NCI-H2227 treated with DMSO at 0.1 percent for 48 hours (cell line): ENCODE measurements at places on chromosomes 11 and 22.

GRCh38 chr11:75633409-75634066 is 35.3 kb downstream of the MAP6 start:
- no peak for DNase-seq

DNA sequence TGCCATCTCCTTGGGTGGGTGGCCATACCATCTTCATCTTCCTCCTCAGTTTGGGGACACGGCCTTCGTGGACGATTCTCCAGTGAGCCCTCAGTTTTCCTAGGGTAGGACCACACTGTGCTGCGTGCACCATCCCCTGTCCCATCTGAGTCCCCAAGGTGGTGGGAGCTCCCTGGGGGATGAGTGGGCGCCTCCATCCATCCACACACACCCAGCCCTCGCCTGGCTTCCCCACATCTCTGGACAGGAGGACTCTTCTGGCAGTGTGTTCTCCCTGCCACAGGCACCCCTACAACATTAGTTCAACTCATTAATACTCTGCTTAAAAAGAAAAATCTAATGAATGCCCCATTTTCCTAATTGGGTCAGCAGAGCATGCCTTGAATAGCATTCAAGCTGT is 408.5 kb downstream of the SHANK2 start:
- DNase-seq, result no peak

- DNase-seq, result no peak
These were observed 8.1 kb downstream of the TEAD1 start for GRCh38 chr11:12682288-12682687.

DNA sequence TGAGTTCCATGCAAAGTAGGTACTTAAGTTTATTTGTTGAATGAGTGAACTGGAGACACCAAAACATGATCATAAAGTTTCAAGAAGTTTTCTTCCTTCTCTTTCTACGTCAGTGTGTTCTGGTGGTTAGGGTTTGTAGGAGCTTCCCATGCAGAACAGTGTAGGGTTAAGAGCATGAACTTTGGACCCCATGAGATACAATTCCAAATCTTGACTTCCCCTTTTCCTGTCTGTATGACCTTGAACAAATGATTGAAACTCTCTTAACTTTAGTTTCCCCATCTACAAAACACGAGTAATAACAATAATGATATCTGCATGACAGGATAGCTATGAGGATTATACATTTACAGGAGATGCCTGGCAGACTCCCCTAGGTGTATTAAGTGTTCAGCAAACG is 41.0 kb upstream of the TENM4 start:
- no peak for DNase-seq

GRCh38 chr22:50076646-50077535 is 8.3 kb downstream of the MLC1 start:
- no peak for DNase-seq

GRCh38 chr11:425301-425700 is 10.5 kb upstream of the SIGIRR start:
- no peak for DNase-seq

DNA sequence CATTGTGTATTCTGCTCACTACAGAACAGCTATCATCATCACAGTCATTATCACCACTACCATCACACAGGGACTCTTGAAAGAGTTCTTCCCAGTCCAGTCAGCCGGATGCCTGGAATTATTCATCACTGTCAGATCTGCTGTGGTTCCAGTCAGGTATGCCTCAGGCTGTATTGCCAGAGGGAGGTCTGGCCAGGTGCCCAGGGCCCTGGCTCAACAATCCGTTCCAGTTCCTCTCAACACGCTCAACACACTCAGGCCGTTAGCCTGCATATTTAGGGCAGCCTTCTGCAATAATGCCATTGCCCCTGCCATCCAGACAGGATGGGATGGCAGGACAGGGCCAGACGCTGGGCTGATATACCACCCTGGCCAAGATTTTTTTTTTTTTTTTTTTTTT is 28.6 kb upstream of the RASL10A start:
- peak; percentile 56 for DNase-seq

- DNase-seq, result no peak
These were observed 217.0 kb downstream of the NAV2 start for GRCh38 chr11:19929655-19930054.

GRCh38 chr11:71286701-71287643 is 34.6 kb upstream of the SHANK2 start:
- no peak for DNase-seq

- DNase-seq, result no peak
These were observed 66.2 kb upstream of the ZC3H12C start for GRCh38 chr11:110026858-110027626.

DNA sequence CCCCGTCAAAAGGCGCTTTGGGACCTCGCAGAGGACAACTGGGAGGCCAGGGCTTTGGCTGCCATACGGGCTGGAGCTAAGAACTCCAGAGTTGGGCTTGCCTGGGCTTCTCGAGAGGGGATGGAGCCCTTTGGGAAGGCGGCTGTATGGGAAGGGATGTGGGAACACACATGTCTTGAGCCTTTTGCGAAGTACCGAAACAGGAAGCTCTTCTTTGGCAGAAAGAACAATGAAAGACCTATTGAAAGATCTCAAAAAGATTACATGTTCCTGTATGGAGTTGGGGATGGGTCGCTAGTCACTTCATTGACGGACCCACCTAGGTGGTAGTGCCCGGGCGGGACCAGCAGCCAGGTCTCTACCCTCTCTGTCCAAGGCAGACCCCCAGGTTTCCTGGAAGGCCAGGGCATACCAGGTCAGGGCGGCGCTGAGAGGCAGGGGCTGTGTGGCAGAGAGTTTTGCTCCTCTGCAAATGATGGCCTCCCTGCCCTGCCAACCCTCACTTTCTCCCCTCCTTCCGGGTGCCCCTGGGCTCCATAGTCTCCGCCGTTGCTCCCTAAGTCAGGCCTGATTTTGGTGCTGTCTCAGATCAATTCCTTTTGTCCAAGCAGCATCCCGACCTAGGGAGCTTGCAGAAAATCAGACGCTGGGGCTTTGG is 1.0 kb downstream of the ST14 start:
- DNase-seq, result no peak

DNA sequence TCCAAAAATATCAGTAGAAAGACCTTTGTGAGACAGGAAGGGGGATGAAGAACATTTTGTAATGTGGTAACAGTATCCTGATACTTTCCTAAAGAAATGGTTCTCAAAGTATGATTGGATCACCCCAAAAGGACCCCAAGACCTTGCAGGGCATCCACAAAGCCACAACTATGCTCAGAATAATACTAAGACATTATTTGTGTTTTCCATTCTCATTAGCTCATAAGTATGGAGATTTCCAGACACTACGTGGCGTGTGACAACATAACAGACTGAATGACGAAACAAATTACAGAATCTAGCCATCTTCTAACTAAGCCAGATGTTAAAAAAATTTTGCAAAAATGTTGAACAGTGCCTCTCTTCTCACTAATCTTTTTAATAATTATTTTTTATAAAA is 24.9 kb downstream of the CHEK2 start:
- no peak for DNase-seq

GRCh38 chr22:49503896-49504521 is 323.7 kb downstream of the BRD1 start:
- DNase-seq, result no peak

GRCh38 chr11:118659314-118659952 is 20.0 kb downstream of the TREH start:
- DNase-seq, result peak; percentile 63

- DNase-seq, result no peak
These were observed 63.5 kb upstream of the PHOX2A start for GRCh38 chr11:72307439-72307838.

DNA sequence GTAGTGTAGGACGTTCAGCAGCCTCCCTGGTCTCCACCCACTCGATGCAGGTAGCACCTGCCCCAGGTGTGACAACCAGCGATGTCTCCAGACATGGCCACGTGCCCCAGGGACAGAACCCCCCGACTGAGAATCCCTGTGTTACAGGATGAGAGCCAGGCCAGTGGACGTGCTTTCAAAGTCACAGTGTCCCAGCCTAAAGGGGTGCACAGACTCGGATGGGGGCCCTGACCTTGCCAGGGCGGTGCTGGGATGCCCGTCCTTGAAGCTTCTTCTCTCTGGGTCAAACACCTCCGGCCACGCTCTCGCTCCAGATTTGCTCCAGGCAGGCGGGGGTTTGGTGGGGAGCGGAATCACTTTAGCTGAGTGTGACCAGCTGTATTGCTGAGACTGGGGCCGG is 23.3 kb upstream of the GAL start:
- no peak for DNase-seq

- DNase-seq, result no peak
These were observed 20.4 kb downstream of the CCDC81 start for GRCh38 chr11:86395061-86395551.

GRCh38 chr11:69636512-69637197 is 4.3 kb upstream of the CCND1 start:
- no peak for DNase-seq

- DNase-seq, result no peak
These were observed 53.7 kb downstream of the IGSF9B start for GRCh38 chr11:133903056-133903455.

GRCh38 chr11:27060816-27061460 is 20.3 kb downstream of the BBOX1 start:
- DNase-seq, result no peak

GRCh38 chr11:35541621-35542375 is 16.4 kb upstream of the PAMR1 start:
- no peak for DNase-seq

DNA sequence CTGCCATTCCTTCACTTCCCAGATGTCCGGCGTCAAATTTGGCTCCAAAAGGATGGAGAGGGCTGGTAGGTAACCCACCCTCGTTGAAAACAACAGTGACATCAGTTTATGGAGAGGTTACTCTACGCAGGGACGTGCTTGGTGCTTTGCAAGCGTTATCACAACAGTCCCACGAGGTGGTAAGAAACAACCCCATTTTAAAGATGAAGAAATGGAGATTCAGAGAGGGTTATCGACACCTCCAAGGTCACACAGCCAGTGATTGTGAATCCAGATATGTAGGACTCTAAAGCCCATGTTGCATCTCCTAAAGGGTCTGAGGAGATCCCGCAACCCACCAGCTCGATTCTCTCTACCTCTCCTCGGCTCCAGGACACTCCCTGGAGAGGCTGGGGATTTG is 773 bp downstream of the MIAT start:
- DNase-seq, result no peak

DNA sequence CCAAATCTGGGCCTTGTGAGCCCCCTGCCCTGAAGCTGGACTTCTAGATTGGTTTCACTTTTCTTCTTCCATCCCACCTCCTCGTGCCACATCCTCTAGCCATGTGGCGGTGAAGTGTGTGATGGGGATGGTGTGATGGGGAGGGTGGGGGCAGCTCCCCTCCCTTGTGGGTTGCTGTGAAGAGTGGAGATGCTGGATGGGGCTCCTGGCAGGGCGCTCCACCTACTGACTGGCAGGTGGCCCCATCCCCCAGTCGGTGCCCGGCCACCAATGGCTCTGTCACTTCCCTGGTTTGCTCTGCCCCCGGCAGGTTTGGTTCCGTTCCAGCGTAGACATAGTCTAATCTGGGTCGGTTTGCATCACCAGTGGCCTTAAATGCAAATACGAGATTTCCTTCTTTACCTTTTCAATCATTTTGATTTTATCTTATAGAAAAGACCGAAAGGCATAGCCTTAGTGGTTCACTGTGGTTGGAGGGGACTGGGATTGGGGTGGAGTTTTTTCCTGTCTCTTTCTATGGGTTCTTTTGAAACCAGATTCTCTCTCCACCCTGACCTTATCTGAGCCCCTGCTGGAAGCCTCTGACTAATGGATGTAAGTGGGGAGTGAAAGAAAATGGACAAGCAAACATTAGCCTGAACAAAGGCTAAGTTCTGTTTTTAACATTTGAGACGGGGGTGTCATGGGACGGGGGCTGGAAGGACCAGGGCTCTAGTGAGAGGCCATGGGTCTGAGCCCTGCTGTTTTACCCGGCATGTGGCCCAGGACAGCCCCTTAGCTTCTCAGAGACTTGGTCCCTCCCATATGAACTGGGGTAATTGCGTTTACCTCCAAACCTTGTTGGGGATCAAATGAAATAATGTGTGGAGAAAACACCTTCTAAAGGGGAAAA is 149.3 kb downstream of the CACNA1I start:
- DNase-seq, result no peak
